Activated T-helper 1 cell treated with anti-CD3 and anti-CD28 coated beads, Interleukin-12 subunit alpha, Interleukin-12 subunit beta, Interleukin-2, Interleukin-4 antibody, amounts not matched to agents 30 ng/mL and 10 ng/mL and 1 ng/mL, durations not matched to agents 14 hours and 24 hours and 36 hours (primary cell): ENCODE measurements at places on chromosomes 13 and 19. TPM values are rescaled to one million over a fixed set of nuclear protein-coding genes. Genes with fewer than 3 reads are reported as not detected.

- no peak for DNase-seq
- H3K36me3 ChIP-seq, result peaks cover 11% of the 10 kb centered on the region
- H3K4me1 ChIP-seq, result peaks cover 26% of the 10 kb centered on the region
- H3K27ac ChIP-seq, result peak overlapping the region; percentile 98
- peak overlapping the region; percentile 98 for H3K4me3 ChIP-seq
- no peaks in the 10 kb centered on the region for H3K27me3 ChIP-seq
Measured at GRCh38 chr13:19632915-19633478, 462 bp upstream of the MPHOSPH8 start.

DNA sequence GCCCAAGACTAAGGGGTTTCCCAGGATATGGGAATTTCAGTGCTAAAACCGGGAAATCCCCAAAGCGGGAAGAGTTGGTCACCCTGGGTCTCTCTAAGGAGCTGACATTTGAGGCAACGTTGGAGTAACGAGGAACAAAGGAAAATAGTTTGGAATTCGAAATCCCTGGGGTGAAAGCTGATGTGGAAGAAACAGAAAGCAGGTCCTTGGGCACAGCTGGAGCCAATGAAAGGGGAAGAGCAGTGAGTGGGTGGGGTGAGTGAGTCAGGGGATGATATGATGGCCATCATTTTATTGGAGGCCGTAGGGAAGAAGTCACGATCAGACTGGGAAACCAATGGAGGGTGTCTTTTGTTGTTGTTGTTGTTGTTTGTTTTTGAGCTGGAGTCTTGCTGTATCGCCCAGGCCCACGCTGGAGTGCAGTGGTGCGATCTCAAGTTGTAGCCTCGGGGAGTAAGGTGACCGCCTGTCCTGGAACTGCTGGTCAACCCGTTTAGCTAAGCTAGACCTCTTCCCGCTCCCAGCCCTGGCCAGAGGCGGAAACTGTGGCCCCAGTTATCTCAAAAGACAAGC, 3.4 kb upstream of the RFX2 start:
- H3K27ac ChIP-seq, result no peak overlapping the region
- no peak for DNase-seq
- peaks cover 14% of the 10 kb centered on the region for H3K27me3 ChIP-seq

DNA sequence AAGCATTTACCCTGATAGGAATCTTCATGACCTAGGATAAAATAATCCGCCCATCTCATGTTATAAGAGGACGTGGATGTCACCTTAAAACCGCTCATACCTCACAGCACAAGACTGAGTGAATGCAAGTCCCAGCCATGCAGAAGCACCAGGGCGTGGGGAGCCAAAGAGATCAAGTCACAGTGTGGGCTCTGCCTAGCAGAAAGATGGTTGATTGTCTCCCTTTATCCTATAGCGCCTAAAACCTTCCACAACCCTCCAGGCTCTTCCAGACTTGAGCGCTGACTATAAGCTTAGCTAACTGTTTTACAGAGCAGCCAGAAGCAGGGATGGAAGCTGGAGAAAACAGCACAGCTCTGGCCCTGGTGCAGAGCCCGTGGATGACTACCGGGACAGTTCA, 6.8 kb upstream of the ANKRD10 start:
- peaks cover 25% of the 10 kb centered on the region for H3K27me3 ChIP-seq
- peaks cover 6% of the 10 kb centered on the region for H3K36me3 ChIP-seq
- peak overlapping the region; percentile 32 for H3K27ac ChIP-seq
- H3K4me1 ChIP-seq, result peaks cover 35% of the 10 kb centered on the region
- H3K4me3 ChIP-seq, result no peak overlapping the region

- H3K4me1 ChIP-seq, result peaks cover 7% of the 10 kb centered on the region
- H3K36me3 ChIP-seq, result peaks cover 6% of the 10 kb centered on the region
- peaks cover 41% of the 10 kb centered on the region for H3K27me3 ChIP-seq
- no peak for DNase-seq
- H3K27ac ChIP-seq, result no peak overlapping the region
- H3K4me3 ChIP-seq, result peak overlapping the region; percentile 12
Measured at GRCh38 chr19:53977991-53978731, 13.3 kb upstream of the CACNG6 start.

GRCh38 chr19:53823380-53824120, 564 bp downstream of the NLRP12 start:
- H3K27me3 ChIP-seq, result peaks cover 12% of the 10 kb centered on the region
- H3K4me1 ChIP-seq, result peaks cover 8% of the 10 kb centered on the region
- H3K36me3 ChIP-seq, result no peaks in the 10 kb centered on the region
- H3K27ac ChIP-seq, result no peak overlapping the region
- no peak for DNase-seq

DNA sequence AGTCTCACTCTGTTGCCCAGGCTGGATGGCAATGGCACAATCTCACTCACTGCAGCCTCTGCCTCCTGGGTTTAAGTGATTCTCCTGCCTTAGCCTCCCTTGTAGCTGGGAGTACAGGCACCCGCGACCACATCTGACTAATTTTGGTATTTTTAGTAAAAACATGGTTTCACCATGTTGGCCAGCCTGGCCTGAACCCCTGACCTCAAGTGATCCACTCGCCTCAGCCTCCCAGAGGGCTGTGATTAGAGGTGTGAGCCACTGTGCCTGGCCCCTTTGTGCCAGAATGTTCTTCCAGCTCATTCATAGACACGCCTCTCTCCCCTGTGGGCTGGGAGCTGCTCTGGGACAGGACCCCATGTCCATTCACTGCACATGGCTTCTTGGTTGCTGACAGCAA, 9.1 kb downstream of the MYDGF start:
- DNase-seq, result no peak
- peaks cover 13% of the 10 kb centered on the region for H3K36me3 ChIP-seq
- H3K27me3 ChIP-seq, result no peaks in the 10 kb centered on the region
- H3K4me3 ChIP-seq, result no peak overlapping the region
- H3K4me1 ChIP-seq, result peaks cover 5% of the 10 kb centered on the region
- no peak overlapping the region for H3K27ac ChIP-seq

DNA sequence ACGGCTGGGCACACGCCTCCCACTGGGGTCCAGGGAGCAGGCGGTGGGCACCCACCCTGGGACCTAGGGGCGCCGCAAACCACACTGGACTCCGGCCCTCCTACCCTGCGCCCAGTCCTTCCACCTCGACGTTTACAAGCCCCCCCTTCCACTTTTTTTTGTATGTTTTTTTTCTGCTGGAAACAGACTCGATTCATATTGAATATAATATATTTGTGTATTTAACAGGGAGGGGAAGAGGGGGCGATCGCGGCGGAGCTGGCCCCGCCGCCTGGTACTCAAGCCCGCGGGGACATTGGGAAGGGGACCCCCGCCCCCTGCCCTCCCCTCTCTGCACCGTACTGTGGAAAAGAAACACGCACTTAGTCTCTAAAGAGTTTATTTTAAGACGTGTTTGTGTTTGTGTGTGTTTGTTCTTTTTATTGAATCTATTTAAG, 1.6 kb downstream of the JUNB start:
- peak overlapping the region; percentile 97 for H3K4me3 ChIP-seq
- peaks cover 44% of the 10 kb centered on the region for H3K4me1 ChIP-seq
- no peak for DNase-seq
- peaks cover 17% of the 10 kb centered on the region for H3K36me3 ChIP-seq

GRCh38 chr19:47653856-47654255, 44.9 kb downstream of the BICRA start:
- H3K27me3 ChIP-seq, result no peaks in the 10 kb centered on the region
- H3K4me1 ChIP-seq, result no peaks in the 10 kb centered on the region
- DNase-seq, result no peak
- no peak overlapping the region for H3K4me3 ChIP-seq
- H3K27ac ChIP-seq, result no peak overlapping the region

- peaks cover 34% of the 10 kb centered on the region for H3K4me1 ChIP-seq
- no peak overlapping the region for H3K27ac ChIP-seq
- DNase-seq, result no peak
- H3K36me3 ChIP-seq, result peaks cover 9% of the 10 kb centered on the region
- no peak overlapping the region for H3K4me3 ChIP-seq
- peaks cover 51% of the 10 kb centered on the region for H3K27me3 ChIP-seq
Measured at GRCh38 chr19:48394331-48395169, 1.1 kb downstream of the GRIN2D start.

DNA sequence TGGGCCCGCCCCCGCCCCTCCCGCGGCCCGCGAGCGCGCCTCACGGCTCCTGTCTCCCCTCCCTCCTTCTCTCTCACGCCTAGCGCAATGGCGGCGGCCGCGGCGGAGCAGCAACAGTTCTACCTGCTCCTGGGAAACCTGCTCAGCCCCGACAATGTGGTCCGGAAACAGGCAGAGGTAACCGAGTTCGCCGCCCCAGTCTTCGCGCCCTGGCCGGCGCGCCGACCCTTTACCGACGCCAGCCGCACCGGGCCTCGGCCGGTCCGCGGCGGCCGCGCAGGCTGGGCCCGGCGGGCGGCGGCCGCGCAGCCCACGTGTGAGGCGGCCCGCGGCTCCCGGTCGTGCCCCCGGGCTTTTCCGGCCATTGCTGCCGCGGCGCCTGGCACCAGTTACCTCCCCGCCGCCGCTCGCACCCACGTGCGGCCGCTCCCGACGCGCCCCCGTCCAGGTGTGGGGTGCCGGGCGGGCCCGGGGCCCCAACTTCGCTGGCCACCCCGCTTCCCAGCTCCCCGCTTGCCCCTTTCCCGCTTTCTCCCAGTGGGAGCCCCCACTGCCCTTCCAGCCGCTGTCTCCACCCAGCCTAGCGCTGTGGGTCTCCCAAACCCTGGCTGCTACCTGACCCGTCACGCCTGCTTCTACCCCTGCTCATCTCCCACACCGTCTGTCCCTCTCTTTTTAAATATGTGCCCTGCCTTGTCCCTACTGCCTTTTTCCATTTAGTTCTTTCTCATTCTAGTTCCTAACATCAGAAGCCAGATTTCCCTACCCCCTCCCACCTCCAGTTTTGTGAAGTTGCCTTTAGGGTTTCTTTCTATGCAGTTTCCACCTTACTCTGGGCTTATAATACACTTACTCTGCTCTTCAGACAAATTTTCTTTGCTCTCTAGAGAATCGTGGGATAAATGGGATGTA, 23.4 kb downstream of the IPO5 start:
- DNase-seq, result no peak
- H3K4me3 ChIP-seq, result peak overlapping the region; percentile 98
- H3K4me1 ChIP-seq, result peaks cover 41% of the 10 kb centered on the region
- peaks cover 8% of the 10 kb centered on the region for H3K36me3 ChIP-seq

GRCh38 chr13:69474011-69474685, 633.5 kb upstream of the ATXN8OS start:
- no peak overlapping the region for H3K4me3 ChIP-seq
- no peaks in the 10 kb centered on the region for H3K27me3 ChIP-seq
- no peaks in the 10 kb centered on the region for H3K4me1 ChIP-seq
- no peaks in the 10 kb centered on the region for H3K36me3 ChIP-seq
- no peak overlapping the region for H3K27ac ChIP-seq
- DNase-seq, result no peak

TEX101 gene
- total RNA-seq, result not detected in 2 replicates
